GM12865 (cell line): ENCODE measurements at places on chromosomes 7 and 10.

DNA sequence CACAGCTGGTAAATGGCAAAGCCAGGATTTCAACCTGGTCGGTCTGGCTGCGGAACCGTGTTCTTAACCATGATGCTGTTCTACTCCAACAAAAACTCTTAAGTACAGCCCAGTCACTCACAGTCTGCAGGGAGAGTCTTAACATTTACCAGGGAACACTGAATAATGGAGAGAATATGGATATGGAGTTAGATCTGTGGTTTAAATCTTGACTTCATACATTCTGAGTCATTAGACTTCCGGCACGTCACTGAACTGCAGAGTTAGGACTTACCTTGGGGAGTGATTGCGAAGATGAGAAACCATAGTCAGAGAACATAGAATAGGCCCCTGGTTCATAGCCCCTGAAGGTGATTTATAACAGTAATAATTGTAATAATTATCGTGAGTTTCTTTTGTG is 61.7 kb downstream of the ADRA2A start:
- no peak for DNase-seq

DNA sequence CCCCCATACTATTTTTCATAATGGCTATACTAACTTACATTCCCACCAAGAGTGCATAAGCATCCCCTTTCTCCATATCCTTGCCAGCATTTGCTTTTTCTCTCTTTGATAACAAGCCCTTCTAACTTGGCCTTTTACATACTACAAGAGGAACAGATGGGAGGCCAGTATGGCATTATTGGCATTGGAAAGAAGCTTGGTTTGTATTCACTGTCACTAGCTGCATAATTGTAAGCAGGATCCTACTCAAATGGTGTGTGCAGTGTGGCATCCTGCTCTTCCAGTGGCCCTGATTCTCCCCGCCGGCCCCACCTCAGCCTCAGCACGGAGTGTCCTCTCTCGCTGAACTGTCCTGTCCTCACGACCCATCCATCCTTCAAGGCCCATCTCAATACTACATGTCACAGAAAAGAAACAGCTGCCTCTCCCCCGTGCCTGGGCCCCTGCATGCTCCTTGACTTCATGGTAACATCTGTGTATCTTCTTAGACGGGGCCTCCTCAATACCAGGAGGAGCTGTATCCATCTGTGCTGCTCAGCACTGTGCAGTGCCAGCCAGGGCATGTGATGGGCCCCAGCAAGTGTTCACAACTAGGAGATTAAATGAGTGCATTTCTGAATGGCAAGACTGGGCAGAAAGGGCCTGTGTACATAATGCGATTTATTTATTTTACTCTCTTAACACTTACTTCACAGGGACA is 205.2 kb downstream of the COBL start:
- DNase-seq = no peak

DNA sequence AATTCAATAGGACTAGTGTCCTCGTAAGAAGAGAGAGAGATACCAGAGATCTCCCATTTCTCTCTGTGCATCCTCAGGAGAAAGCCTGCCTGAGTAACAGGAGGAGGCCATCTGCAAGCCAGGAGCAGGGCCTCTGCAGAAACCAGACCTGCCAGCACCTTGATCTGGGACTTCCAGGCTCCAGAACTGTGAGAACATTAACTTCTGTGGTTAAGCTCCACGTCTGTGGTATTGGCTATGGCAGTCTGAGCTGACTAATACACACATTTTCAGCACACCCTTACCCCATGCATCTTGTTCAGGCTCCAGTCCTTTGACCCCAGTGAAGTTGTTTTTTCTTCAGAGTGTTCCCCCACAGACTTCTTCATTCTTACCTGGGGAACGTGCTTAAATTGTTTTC is 3.1 kb upstream of the CRTAC1 start:
- no peak for DNase-seq

DNA sequence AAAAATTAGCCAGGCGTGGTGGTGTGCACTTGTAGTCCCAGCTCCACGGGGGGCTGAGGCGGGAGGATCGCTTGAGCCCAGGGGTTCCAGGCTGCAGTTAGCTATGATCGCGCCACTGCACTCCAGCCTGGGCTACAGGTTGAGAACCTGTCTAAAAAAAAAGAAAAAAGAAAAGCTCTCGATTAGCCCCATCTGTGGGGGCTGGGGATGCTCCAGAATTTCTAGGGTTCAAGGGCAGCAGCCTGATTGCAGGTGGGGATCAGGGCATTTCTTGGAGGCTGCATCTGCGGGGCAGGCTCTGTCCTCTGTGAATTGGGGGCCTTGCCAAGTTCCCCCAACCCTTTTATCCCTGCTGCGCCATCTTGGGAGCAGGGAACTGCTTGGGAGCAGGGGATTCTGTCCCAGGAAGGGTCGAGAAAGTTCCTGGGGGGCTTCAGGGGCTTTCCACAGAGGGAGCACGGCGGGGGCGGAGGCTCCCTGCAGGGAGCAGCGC is 651 bp upstream of the ARPC1A start:
- no peak for DNase-seq

GRCh38 chr10:70084189-70084588 is 31.5 kb downstream of the MACROH2A2 start:
- no peak for DNase-seq

DNA sequence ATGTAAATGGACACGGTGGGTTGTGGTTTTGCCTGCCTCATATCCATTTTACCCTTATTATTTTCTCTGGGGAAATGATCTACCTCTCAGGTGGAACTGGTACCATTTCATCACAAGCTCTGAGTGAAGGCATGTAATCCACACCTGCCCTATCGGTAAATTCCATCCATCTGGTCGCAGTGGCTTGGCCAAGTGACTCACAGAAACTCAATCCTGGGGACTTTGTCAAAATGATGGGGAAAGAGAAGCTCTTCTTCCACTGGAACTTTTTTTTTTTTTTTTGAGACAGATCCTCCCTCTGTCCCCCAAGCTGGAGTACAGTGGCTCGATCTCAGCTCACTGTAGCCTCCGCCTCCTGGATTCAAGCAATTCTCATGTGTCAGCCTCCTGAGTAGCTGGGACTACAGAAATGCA is 48.2 kb upstream of the ANKRD1 start:
- no peak for DNase-seq

- DNase-seq = peak; percentile 34
Measured at GRCh38 chr10:88162852-88163251, 299.4 kb downstream of the PTEN start.

- DNase-seq = no peak
Measured at GRCh38 chr7:25545124-25546008, 317.1 kb upstream of the NPVF start.

GRCh38 chr10:103990121-103990520 is 23.2 kb downstream of the SLK start:
- peak; percentile 26 for DNase-seq

- no peak for DNase-seq
Measured at GRCh38 chr10:49508654-49509053, 30.3 kb downstream of the ERCC6 start.

GRCh38 chr10:125783408-125783807 is 7.8 kb upstream of the MMP21 start:
- no peak for DNase-seq

- DNase-seq = peak; percentile 39
Measured at GRCh38 chr10:70499836-70500167, 21.2 kb downstream of the PALD1 start.

- DNase-seq = no peak
Measured at GRCh38 chr7:122269241-122269640, 35.3 kb downstream of the FEZF1 start.

- peak; percentile 48 for DNase-seq
Measured at GRCh38 chr10:71868192-71868697, 17.2 kb upstream of the PSAP start.

- no peak for DNase-seq
Measured at GRCh38 chr7:111392294-111392693, 170.0 kb downstream of the IMMP2L start.

- DNase-seq = no peak
Measured at GRCh38 chr10:34327184-34327583, 487.9 kb downstream of the PARD3 start.

- no peak for DNase-seq
Measured at GRCh38 chr10:44673245-44673983, 237.7 kb upstream of the TMEM72 start.

GRCh38 chr7:40673285-40673684 is 538.5 kb downstream of the SUGCT start:
- no peak for DNase-seq

DNA sequence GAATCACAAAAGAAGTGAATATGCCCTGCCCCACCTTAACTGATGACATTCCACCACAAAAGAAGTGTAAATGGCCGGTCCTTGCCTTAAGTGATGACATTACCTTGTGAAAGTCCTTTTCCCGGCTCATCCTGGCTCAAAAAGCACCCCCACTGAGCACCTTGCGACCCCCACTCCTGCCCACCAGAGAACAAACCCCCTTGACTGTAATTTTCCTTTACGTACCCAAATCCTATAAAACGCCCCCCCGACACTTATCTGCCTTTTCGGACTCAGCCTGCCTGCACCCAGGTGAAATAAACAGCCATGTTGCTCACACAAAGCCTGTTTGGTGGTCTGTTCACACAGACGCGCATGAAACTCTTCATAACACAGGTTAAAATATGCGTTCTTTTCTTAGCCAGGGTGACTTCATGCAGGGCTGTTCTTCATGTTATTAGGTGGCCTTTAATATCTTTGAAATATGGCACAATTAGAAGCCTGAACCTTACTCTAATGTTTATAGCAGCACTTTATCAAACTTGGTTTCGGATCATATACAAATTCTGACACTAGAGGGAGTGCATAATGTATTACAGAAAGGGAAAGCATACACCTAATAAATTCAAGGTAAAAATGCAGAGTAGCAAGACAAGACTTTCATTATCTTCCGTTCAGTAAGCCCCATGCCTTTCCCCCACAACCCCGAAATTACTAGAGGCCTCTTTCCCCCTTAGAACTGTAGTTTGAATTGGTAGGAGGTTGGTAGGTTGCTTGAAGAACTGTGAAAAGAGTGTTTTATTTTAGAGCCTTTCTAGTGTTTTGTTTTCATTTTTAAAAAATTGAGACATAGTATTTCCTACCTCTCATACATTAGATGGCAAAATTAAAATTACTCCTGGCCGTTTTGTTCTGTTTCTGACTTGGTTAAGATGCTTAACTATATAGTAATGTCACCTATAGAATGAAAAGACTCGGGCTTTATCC is 117.9 kb downstream of the NPY start:
- DNase-seq = peak; percentile 57

DNA sequence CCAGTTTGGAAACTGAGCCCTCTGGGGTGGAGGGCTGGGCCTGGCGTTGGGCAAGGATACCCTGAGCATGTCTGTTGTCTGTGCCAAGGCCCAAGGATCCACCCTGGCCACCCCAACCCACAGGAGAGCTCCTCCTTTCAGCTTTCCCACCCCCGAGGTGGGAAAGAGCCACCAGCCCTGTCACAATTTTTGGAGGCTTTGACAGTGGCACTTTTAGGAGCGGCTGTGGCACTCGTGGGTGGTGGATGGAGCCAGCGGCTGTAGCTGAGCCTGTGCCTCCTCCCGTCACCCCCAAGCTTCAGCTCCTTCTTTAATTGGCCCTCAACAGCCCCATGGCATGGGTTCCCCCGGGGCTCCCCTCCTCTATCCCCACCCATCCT is 18.2 kb upstream of the ZNF862 start:
- no peak for DNase-seq

DNA sequence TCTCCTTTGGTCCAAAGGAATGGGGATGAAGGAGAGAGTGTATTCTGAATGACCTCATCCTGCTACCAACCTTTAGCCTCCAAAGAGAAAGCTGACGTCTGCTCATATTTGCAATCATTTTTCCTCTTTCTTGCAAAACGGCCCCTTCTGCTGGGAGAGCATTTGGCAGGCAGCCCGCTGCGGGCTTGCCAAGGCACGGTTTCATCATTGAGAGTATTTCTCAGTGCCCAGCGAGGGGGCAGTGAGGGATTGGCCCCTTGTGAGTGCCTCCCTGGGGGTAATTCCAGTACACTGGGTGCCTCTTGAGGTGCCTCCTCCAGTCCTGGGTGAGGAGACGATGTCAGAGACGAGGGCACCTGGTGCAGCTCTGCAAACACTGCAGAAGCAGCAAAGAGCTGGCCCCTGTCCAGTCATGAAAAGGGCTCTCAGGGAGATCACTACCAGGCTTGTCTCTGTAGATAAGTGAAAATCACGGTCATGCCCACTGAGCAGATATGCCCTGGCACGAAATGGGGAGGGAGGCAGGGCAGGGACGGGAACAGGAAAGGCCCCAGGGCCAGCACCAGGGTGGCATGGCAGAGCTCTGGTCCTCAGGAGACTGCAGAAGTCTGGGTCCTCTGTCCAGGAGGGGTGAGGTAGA is 48.7 kb upstream of the SHH start:
- no peak for DNase-seq

DNA sequence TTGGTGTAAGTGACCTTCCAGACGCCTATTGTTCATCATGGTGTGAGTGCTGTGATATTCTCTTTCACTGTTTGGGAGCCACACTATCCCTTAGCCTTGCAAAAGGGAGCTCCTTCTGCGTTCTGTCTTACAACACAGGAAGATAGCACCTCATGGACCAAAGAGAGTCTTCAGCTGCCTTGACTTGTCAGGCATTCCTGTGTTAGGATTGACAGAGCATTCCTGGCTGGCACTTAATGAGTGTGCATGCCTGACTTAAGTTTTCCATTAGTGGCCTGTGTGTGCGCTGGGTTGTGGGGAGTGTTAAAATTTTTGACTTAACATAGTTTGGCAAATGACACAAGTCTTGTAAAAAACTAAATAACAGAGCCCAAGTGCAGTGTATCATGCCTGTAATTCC is 21.9 kb upstream of the MSRB2 start:
- DNase-seq = no peak

DNA sequence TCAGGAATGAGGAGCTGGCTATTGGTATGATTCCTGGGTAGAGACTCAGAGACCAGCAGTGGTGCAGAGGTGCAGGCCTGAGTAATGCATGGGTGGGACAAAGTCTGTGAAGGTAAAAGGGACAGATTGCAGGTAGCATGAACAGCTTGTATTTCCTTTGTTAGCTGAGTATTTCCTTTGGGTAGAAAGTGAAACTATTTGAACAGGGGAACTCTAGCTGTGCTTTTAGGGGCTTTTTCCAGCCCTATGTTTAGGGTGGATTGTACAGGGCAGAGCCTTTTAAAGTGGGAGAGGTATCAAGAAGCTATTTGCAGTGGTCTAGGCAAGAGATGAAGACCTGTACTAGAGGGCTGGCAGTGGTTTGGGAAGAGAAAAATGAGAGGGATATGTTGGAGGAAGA is 739.9 kb downstream of the REEP3 start:
- peak; percentile 42 for DNase-seq

DNA sequence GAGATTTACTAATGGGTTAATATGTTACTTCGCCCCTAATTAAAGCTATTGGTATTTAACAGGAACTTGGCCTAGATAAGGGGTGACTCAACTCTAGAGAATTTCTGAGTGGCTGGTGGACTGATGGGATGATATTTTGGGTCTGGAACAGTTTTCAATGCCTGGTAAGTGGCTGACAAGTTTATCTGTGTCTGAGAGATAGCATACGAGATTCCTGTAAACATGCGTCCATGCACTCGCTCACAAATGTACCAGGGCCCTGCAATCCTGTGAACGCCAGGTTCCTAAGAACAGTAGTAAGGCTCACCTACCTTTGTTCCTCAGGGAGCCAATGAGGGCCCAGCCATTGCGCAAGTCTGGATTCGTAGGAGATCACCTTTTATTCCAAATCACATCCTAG is 683.8 kb upstream of the ANKRD30A start:
- DNase-seq = no peak
